ENCODE measurements at places on chromosomes 7 and 10. TPM values are rescaled to one million over a fixed set of nuclear protein-coding genes. Genes with fewer than 3 reads are reported as not detected.

- peaks cover 11% of the 10 kb centered on the region for H3K4me1 ChIP-seq
- no peaks in the 10 kb centered on the region for H3K27me3 ChIP-seq
- no peak overlapping the region for H3K4me3 ChIP-seq
Measured at GRCh38 chr7:116786791-116787443, 75.5 kb upstream of the CAPZA2 start.

DNA sequence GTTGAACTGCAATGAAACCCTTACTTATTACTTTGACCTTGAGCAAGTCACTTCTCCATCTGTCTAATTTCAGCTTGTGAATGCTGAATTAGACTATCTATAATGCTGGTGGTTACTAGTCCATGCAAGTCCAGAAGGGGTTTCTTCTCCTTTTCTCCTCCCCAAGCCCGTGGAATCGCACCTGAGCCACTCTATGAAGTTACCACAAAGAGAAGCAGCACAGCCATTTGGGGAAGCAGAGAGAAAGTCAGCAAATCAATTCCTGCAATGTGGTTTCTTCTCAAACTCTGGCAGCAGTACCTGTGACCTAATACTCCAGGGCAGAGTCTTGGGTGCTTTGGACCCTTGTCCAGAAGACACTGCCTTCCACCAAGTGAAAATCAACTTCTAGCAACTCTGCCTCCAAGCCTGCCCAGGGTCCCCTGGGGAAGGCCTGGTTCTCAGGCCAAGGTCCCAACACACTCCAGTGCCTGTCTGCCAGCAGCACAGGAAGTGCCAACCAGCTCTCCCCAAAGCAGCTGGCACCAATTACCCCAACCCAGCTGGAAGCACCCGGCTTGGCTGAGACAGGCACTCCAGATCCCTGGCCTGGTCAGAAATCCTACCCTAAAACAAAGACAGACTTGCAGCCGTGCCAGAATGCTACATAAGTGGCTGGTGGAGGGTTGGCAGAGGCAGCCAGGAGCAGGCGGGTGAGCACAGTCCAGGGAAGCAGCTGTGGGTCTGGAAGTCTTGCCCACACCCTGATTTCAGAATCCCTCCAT is 200.3 kb downstream of the LSM5 start:
- no peaks in the 10 kb centered on the region for H3K4me1 ChIP-seq
- DNase-seq, result no peak
- no peak overlapping the region for H3K27ac ChIP-seq
- no peak overlapping the region for H3K4me3 ChIP-seq
- H3K27me3 ChIP-seq, result peaks cover 27% of the 10 kb centered on the region

DNA sequence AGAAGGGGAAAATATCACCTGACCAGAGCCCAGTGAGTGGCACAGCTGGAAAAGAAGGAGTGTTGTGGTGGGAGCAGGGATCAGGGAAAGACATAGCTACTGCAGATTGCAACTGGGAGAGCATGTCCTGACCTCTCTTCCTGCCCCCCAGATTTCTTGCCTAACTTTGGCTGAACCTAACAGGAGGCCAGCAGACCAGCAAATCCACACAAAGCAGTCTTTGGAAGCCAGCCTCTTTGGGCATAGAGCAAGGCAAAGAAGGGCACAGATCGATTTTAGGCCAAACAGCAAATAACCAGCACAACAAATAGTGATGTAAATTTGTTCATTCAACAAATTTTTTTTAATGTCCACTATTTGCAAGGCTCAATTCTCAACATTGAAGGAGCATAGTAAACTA is 433.2 kb upstream of the GHITM start:
- H3K4me3 ChIP-seq, result no peak overlapping the region
- no peak overlapping the region for H3K27ac ChIP-seq
- DNase-seq, result no peak
- H3K36me3 ChIP-seq, result no peaks in the 10 kb centered on the region
- peaks cover 18% of the 10 kb centered on the region for H3K4me1 ChIP-seq
- H3K27me3 ChIP-seq, result no peaks in the 10 kb centered on the region

- no peak for DNase-seq
- peaks cover 6% of the 10 kb centered on the region for H3K4me1 ChIP-seq
- no peak overlapping the region for H3K27ac ChIP-seq
- H3K36me3 ChIP-seq, result peaks cover 2% of the 10 kb centered on the region
- no peak overlapping the region for H3K4me3 ChIP-seq
Measured at GRCh38 chr10:31621733-31622132, 302.7 kb downstream of the ZEB1 start.

GRCh38 chr7:47406801-47407129 is 175.1 kb downstream of the TNS3 start:
- H3K36me3 ChIP-seq, result peaks cover 28% of the 10 kb centered on the region
- H3K27me3 ChIP-seq, result no peaks in the 10 kb centered on the region
- H3K27ac ChIP-seq, result no peak overlapping the region
- DNase-seq, result no peak

- H3K36me3 ChIP-seq, result peaks cover 22% of the 10 kb centered on the region
- H3K27ac ChIP-seq, result no peak overlapping the region
- H3K27me3 ChIP-seq, result no peaks in the 10 kb centered on the region
Measured at GRCh38 chr10:60914690-60915141, 29.3 kb downstream of the RHOBTB1 start.

CDK14 gene
- total RNA-seq, result 117 TPM
